Brain pericyte (primary cell): ENCODE measurements at places on chromosomes 6 and 20.
A peak's percentile ranks its signal among the peaks of the same experiment; 100 is the strongest.

DNA sequence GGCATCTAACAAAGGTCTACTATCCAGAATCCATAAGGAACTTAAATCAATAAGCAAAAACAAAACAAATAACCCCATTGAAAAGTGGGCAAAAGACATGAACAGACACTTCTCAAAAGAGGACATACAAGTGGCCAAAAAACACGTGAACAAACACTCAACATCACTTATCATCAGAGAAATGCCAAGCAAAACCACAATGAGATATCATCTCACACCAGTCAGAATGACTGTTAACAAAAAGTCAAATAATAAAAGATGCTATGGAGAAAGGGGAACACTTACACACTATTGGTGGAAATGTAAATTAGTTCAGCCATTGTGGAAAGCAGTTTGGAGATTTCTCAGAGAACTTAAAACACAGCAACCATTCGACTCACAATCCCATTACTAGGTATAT, 19.4 kb upstream of the VNN1 start:
- no peak for DNase-seq

GRCh38 chr6:113493991-113494390, 363.2 kb upstream of the MARCKS start:
- DNase-seq, result no peak

GRCh38 chr6:56359201-56359899, 112.0 kb upstream of the COL21A1 start:
- no peak for DNase-seq

- no peak for DNase-seq
Measured at GRCh38 chr6:20280288-20280621, 68.0 kb upstream of the MBOAT1 start.

DNA sequence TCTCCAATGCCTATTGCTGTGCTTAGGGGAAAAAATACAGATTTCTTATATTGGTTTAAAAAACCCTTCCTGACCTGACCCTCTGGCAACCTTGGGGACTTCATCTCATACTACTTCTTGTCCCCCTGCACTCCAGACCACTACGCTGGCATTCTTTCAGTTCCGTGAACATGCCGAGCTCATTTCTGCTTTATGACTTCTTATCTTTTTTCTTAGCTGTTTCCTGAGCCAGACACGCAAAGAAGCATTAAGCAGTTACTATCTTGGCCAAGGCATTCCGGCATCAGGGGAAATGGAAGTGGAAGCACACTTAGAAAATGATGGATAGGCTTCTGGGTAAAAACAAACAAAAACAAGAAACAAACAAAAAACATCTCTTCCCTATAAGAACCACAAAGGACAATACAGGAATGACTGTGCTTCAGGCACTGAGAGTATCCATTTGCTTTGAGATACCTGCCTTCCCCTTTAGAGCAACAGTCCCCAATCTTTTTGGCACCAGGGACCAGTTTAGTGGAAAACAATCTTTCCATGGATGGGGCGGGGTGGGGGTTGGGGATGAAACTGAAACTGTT, 4.4 kb upstream of the CCDC28A start:
- DNase-seq, result no peak

DNA sequence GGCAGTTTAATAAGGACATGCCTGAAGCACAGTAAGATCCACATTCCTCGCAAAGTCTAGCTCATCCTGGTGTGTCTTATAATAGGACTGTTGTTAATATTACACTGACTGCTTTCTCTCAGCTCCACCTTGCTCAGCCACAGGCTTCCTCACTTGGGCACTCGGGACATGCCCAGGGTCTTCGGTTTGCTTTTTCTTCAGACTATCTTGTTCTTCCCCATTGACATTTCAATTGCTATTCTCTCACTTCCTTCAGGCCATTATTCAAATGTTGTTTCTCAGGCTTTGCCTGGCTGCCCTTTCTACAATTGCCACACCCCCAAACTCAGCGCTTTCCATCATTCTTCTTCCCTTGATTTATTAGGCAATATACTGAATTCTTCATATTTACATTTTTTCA, 274.8 kb upstream of the RGS17 start:
- no peak for DNase-seq

DNA sequence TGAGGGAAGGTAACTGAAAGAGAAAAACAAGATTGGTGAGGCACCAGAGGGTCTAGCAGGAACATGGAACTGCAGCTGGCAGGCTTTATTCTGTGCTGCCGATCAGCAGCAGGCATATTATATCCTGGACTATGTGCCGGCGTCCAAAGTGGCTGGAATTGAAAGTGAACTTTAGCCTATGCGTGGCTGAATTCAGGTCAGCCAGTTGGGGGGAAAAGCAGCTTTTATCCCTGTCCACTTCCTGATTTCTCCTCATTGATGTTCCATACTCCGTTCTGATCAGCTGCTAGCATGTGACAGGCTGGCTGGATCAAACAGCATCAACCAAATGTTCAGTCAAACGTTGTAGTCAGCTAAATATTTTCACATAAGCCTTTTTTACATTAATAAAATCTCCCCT, 99.0 kb downstream of the CAP2 start:
- no peak for DNase-seq

DNA sequence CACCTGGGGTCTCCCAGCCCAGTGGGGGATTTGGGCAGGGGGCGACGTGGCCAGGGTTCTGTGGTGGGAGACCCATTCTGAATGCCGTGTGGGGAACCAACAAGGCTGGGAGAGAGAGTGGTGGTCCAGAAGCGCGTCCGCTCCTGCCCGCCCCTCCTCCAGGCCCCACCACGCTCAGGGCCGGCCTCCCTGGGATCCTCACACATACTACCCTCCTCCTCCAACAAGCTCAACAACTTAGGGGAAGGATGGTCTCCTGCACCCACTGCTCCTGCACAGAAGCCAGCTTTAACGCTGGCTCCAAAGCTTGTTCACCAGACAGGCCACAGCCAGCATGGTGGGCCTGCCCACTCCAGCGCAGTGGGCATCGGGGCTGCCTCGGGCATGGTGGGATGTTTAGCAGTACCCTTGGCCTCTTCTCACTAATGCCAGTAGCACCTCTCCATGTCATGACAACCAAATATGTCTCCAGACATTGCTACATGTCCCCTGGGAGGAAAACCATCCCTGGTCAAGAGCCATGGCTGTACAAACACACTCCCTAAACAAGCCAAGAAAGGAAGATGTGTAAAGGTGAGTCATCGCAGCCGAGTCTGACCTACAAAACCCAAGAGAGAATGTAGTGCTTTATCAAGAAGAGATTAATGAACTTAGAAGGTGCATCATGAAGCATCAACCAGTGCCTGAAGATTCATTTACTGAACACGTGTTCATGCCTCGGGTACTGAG, 75.7 kb downstream of the BMP7 start:
- no peak for DNase-seq

DNA sequence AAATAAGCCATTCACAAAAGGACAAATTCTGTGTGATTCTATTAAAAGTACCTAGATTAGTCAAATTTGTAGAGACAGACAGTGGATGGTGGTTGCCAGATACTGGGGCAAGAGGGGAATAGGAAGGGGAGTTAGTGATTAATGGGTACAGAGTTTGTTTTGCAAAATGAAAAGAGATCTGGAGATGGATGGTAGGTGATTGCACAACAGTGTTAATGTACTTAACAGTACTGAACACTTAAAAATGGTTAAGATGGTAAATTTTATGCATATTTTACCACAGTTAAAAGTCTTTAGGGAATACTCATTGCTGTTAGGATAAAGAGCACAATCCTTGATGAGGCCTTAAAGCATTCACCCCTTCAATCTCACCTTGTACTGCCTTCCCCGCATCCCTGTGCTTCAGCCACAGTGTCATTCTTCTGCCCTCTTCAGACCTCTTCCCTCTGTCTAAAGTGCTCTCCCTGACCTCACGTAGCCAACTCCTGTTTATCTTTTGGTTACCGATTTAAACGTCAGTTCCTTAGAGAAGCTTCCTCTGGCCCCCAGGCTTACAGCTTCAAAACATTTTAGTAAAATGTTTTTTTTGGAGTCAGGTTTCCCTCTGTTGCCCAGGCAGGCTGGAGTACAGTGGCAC, 11.8 kb downstream of the PSMF1 start:
- DNase-seq, result no peak

DNA sequence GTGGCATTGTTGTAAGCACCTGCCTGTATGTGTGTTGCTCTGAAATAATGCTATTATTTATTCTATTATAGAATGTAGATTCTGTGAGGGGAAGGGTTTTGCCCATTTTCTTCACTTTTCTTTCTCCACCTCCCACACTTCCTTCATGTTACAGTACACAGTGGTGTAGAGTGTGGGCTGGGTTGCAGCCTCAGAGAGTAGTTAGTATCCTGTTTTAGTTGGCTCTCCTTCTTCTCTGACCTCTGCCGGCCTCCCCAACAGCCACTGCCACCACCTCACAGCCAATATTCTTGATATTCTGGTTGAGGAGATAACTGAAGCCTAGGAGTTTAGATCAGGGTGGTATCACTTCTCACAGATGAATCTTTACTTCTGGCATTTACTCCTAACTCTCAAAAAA, 143.4 kb downstream of the BCKDHB start:
- no peak for DNase-seq

GRCh38 chr6:163745536-163746400, 331.2 kb downstream of the QKI start:
- peak; percentile 38 for DNase-seq

DNA sequence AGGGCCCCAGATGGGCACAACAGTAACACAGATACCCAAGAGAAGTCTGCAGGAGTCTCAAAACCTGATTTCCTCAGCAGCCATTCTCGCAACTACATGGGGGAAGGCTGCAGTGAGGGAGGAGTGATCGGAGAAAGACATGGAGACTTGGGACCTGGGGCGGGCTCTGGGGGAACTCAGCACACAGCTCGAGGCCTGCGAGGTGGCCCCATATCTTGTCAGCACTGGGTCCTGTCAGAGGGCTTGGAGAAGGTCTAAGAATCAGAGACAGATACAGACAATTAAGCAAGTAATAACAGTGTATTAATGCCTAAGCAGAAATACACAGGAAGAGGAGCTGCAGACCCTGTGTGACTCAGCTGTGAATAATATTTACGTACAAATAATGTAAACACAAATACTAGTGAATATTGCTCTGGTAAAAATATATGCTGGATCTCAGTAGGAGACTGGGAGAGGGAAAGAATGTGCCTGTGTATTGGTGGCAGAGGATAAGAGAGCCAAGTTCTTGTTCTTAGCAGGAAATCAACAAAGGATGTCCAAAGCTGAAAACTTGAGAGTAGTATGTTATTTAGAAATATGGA, 336.2 kb downstream of the ZFAND3 start:
- peak; percentile 46 for DNase-seq

GRCh38 chr6:128676456-128676855, 156.1 kb upstream of the PTPRK start:
- no peak for DNase-seq

GRCh38 chr6:16296061-16296670, 57.8 kb downstream of the GMPR start:
- DNase-seq, result no peak
